ENCODE measurements at places on chromosomes 2 and 18.
A peak's percentile ranks its signal among the peaks of the same experiment; 100 is the strongest.

GRCh38 chr2:38797250-38797676 is 19.3 kb downstream of the GEMIN6 start:
- peak; percentile 36 for DNase-seq

GRCh38 chr2:64349131-64349530 is 104.8 kb upstream of the LGALSL start:
- DNase-seq = no peak

DNA sequence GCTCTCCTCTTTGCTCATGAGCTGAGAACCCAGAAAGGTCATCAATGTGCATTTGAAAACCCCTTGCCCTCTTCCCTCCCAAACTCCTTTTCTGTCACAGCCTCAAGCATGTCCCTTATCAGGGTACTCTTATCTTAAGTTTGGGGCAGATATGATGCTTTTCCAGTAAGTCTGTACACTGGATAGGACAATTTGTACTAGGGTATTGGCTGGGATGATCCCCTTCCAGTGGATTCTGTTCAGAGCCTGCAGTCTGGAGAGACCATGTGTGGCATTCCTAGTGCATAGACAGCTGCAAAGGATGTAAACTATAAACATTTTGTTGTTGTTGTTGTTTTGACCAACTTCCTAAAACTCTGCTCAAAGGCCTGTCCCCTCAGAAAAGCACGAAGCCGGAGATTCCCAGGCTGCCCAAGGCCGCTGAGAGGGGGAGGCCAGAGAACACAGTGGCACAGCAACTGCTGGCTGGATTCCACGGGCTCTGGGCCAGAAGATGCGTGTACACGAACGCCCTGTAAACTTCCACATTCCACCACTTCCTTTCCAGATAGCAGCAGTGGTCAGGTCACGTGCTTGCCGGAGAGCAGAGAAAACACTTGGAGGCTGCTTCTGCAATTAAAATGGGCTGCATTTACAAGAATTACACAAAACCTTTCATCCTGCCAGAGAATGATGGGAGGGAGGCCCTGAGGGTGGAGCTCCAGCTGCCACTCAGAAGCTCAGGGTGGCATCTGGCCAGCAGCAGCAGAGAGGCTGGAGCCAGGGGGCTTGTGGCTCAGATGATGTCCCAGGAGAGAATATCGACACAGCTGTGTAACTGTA is 42.1 kb downstream of the BMP10 start:
- DNase-seq = peak; percentile 89

DNA sequence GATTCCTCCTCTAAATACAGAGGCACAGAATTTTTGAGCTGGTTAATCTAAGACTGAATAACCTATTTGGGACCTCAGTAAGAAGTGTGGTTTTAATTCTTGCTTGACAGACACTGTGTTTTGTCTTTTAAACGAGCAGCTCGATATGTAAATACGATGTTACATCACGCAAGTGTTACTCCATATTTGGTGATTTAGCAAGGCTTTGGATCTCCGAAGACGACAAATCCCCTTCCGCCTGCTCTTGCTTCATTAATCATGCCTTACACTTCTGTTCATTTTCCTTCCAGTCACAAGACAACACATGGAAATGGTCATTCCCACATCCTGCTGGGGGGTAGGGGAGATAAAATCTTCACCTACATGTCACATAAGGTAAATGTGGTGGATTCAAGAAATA is 9.4 kb downstream of the BCL11A start:
- no peak for DNase-seq

GRCh38 chr18:3055186-3055728 is 42.3 kb upstream of the LPIN2 start:
- DNase-seq = no peak

- no peak for DNase-seq
Observed at GRCh38 chr2:85032621-85033020, 61.7 kb downstream of the KCMF1 start.

- peak; percentile 6 for DNase-seq
Observed at GRCh38 chr2:72210470-72210869, 62.8 kb upstream of the CYP26B1 start.

GRCh38 chr2:145289946-145290345 is 770.0 kb upstream of the ZEB2 start:
- no peak for DNase-seq

DNA sequence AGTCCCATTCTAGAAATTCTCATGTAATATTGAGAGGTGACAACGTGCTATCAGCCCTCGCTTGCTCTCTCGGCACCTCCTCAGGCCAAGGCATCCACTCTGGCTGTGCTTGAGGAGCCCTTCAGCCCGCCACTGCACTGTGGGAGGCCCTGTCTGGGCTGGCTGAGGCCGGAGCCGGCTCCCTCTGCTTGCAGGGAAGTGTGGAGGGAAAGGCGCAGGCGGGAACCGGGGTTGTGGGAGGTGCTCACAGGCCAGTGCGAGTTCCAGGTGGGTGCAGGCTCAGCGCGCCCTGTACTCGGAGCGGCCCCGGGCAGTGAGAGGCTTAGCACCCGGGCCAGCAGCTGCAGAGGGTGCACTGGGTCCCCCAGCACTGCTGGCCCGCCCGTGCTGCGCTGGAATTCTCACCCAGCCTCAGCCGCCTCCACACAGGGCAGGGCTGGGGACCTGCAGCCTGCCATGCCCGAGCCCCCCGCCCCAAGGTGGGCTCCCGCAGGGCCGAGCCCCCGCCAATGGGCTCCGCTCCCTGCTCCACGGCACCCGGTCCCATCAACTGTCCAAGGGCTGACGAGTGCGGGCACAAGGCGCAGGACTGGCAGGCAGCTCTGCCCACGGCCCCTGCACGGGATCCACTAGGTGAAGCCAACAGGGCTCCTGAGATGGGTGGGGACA is 1680.6 kb upstream of the LRRTM1 start:
- no peak for DNase-seq

DNA sequence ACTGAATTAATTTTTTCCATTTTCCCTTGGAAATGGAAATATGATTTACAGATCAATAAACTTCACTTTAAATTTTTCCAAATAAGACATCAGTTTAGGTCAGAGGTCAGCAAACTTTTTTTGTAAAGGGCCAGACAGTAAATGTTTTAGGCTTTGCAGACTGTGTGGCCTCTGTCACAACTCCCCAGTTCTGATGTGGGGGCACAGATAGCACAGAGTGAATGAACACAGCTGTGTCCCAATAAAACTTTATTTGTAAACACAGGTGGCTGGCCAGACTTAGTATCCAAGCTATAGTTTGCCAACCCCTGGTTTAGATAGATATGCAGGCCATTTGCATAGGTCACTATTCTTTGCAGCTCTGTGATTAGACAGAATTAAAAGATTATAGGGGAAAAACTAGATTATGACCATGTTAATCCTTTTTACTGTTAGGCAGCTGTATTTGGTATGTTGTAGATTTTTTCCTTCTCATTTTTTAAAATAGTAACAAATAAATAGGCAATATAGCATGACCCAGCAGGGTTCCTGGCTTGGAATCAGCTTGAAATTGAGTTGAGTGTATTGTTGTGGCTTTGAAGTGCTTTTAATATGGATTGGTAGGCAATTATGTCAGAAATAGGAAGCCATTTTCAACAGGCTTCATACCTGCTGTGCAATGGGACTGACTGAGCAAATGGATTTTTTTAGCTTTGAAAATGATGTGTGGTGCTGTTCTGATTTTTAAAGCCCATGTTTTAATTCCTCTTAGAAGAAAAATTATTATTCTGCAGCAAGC is 59.7 kb downstream of the WDSUB1 start:
- no peak for DNase-seq

- DNase-seq = no peak
Observed at GRCh38 chr2:102366406-102367112, 11.0 kb downstream of the IL18R1 start.
